HAP-1 (cell line): ENCODE measurements at places on chromosomes 16 and 17.

- DNase-seq = no peak
Measured at GRCh38 chr16:25066426-25066746, 45.2 kb upstream of the LCMT1 start.

- no peak for DNase-seq
Measured at GRCh38 chr17:52306314-52306713, 147.8 kb upstream of the CA10 start.

- DNase-seq = no peak
Measured at GRCh38 chr17:11917415-11917814, 79.9 kb downstream of the ZNF18 start.

DNA sequence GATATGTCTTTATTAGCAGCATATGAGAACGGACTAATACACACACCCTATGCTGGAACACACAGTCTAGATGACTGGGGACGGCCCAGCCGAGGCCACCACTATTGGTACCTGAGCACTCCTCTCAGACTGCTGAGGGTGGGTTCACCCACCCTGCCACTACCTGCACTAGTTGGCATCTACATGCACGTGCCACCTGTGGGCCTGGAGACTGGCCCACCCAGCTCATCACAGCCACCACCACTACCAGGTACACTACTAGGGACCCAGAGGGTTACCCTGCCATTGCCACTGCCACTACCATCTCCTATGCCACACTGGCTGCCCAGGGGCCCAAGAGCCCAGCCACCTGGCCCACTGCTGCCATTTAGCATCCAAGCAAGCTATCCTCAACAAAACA is 32.5 kb downstream of the MEAK7 start:
- DNase-seq = no peak

GRCh38 chr16:78659668-78660217 is 560.3 kb downstream of the WWOX start:
- no peak for DNase-seq

DNA sequence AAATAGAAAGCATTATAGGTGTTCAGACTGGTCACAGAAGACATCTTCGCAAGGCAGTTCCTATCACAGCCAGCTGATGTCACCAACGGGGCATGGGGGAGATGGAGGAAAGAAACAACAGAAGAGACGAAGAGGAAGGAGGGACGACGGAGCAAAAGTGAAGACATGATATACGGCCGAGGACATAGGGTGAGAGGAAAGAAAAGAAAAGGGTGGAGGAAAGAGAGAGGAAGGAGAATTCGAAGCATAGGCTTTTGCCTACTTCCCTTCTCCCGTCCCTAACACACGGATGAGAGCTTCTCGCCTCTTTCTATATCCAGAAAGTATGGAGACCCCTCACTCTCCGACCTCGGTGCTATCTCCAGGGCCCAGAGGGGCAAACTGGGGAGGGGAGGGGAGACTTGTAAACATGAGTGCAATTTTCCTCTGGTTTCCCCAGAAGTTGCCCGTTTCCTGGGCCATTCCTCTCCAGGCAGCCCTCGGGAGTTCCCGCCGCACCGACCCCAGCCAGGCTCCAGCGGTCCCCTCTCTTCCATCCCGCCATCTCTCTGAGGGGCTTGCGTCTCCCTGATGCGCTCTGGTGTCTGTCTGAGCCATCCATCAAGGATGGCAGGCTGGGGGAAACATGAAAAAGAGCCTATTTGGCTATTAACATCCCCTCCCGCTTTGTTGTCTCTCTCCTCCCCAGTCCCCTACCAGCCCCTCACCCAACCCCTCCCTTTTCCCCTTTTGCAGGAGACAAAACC is 26.0 kb downstream of the COPZ2 start:
- DNase-seq = peak; percentile 74

DNA sequence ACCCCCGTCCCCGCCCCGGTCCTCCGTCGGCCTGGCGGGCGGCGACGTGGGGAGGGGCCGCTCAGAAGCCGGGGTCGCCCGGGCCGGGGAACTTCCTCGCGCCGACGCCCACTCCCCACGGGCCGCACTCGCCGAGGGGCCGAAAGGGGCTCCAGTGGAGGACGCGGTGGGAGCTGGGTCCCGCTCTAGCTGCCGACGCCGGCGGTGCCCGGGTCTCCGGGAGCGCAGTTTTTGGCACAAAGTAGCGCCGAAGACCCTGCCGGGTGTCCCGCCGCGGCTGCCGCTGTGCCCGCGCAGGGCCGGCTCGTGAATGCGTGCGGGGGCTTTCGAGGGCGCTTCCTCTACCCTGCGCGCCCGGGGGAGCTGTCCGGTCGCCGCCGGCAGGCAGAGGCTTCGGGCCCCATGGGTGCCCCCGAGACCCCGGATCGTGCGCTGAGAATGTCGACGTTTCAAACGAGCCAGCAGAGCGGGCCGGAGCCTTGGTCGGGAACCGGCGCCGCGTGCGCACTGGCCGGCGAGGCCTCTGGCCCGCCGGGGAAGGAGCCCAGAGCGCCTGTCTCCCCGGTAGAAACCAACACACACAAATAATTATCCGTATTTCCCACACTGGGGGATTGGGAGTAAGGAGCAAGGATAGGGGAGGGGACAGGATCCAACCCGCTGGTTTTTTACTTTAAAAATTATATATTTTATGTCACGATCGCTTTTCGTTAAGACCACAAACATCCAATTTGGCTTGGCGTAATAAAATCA is 46.6 kb upstream of the SLC38A10 start:
- no peak for DNase-seq

- DNase-seq = no peak
Measured at GRCh38 chr17:81808778-81809555, 5.0 kb downstream of the GCGR start.

DNA sequence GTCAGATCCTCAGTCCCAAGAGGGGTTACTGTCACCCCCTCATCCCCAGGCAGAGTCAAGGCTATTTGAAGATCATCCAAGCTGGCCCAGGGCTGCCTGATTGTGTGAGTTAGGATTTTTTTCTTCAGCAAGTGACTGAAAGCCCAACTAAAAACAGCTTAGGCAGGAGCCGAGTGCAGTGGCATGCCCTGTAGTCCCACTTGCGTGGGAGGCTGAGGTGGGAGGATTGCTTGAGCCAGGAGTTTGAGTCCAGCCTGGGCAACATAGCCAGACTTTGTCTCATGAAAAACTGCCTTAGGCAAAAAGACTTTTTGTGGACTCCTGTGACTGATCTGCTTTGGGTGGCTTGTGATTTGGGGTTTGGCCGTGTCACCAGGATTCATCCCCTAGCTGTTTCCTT is 19.9 kb downstream of the PGS1 start:
- no peak for DNase-seq

GRCh38 chr16:78556421-78556820 is 457.0 kb downstream of the WWOX start:
- no peak for DNase-seq

DNA sequence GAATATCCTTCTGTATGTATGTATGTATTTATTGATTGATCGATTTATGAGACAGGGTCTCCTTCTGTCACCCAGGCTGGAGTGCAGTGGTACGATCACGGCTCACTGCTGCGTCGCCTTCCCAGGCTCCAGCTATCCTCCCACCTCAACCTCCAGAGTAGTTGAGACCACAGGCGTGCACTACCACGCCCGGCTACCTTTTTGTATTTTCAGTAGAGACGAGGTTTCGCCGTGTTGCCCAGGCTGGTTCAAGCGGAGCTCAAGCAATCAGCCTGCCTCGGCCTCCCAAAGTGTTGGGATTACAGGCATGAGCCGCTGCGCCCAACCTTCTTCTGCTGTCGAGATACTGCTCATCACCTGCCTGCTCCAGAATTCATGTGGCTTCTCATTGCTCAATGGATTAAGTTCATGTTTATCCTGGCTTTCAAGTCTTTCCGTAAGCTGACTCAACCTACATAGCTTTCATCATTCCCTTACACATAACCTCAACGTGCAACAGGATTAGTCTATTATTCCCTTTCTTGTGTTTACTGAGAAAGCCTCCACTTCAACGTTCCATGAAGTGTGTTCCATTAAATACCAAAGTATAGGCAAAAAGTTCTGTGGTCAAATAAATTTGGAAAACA is 13.6 kb downstream of the TAC4 start:
- no peak for DNase-seq

- no peak for DNase-seq
Measured at GRCh38 chr17:34879146-34879545, 82.1 kb downstream of the CCT6B start.

DNA sequence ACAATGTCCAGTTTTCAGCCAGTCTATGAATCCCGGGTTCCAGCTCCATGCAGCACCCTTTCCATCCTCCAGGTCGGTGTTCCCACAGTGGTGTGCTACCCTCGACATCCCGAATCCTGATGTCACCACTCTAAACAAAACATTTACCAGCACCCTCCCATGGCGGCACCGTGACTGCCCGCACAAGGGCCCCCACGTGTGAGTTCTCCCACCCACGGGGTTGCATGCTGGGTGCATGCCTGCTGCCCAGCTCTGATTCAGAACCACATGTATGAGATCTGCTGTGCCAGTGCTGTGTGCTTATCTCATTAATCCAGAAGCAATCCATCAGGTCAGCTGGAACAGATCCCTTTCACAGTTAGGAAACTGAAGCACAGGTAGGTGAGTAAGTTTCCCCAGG is 57.4 kb downstream of the C16orf78 start:
- DNase-seq = no peak

- peak; percentile 39 for DNase-seq
Measured at GRCh38 chr16:49754495-49755312, 101.2 kb downstream of the ZNF423 start.

DNA sequence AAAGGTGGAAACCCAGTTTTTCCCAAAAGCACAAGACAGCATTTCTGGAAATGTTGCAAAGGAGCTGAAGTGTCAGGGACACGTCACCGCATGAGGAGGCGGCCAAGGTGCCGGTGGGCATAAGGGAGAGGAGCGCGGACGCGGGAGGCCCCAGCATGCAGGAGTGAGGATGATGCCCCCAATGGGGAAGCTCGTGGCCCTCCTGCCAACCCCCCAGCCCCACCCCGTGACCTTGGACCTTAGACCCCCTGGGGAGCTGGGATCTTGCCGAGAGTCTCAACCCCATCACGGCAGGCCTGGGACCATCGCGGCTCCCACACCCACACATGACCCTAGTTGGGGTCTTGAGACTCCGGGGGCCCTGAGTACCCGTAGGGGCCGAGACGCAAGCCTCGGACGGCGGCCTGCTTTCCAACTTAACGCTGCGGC is 119.4 kb upstream of the METRNL start:
- no peak for DNase-seq

DNA sequence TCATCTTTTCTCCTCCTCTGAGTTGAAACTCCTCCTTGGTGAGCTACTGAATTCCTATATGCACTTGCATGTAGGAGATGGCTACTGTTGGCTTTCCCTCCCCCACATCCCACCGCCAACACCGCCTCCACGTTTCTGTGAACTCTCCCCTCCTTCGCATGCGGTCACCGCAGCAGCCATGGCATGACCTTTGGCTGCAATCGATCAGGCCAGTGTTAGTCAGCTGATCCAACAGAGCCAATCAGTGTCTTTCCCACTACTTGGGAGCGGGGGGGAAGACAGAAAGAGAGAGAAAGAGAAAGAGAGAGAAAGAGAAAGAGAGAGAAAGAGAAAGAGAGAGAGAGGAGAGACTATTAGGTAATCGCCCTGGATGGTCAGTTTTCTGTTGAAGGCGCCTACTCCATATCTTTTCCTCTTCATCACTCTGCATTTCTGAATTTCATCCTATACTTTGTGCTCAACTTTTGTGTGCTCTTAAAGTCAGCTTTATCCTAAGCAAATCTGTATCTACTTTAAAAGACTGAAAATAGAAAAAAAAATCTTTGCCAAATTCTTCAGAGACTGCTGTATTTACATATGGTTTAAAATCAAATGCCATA is 22.7 kb downstream of the ASGR1 start:
- DNase-seq = no peak

- peak; percentile 83 for DNase-seq
Measured at GRCh38 chr16:8963821-8964441, at the start of gene USP7. Gene USP7, minus strand, starts transcription at chr16:8963906. Its CDS starts 621 bp downstream, at chr16:8963285.

DNA sequence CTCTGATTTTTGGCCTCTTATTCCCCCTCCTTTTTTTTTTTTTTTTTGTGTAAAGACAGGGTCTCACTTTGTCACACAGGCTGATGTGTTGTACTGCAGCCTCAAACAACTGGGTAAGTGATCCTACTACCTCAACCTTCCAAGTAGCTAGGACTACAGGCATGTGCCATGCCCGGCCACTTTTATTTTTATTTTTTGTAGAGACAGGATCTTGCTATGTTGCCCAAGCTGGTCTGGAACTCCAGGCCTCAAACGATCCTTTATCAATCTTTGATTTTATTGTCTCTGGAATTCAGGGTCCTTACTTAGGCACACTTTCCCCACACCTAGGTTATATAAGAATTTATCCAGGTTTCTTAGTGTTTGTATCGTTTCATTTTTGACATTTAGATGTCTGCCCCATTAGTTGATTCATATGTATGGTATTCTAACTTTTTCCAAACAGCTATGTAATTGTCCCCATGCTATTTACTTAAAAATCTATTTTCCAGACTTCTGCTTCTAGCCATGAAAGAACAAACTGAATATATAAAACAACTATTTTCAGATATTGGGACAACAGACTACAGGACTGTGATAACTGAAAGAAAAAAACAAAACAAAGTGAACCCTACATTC is 13.9 kb downstream of the CMC2 start:
- DNase-seq = no peak

DNA sequence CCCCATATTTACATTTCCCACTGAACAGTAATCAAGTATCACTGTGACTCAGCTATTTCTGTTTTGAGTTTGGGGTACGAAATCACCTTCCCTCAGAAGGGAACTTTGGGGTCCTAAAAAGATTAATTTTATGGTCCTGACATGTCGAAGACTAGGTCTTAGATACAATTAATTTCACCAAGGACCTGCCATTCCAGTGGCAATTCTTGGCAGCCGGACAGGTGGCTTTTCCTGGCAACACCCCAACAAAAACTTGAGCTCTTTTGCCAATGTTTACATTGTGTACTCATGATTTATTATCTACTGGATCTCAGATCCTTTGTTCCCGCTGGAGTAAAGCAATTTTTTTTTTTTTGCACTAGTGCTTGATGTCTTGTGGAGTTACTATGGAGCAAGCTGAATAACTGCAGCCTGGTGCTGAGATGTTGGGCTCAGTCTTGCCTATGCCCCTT is 14.4 kb downstream of the SLFN5 start:
- DNase-seq = peak; percentile 70

DNA sequence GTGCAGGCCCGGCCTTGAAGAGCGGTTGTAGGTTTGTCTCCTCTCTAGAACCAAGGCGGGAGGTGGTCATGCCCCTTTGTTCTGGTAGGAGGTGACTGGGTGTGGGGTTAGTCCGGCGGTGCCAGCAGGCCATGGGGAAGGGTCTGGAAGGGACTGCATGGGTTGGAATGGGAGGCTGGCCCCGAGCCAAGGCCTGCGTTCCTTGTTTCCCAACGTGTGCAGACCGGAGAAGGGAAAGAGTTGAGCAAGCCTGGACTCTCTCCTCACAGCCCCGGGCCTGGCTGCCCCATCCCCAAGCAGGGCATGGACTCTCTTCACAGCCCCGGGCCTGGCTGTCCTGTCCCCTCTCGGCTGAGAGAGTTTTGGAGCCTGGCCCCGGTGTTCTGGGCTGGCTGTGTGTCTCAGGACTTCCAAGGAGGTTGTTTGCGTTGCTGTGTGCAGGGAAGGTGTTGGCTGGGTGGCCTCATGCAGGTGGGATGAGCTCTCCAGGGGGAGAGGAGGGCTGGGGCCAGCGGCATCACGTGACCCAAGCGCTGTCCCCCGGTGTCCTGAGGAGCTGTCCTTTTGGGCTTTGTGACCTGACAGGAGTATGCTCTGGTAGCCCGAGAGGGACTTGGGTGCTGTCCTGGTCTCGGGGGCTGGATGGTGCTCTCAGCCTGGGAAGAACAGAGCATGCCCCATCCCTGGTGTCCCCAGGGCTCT is 2.6 kb downstream of the CACNA1H start:
- DNase-seq = no peak
